ENCODE measurements at places on chromosomes 13 and 19.

DNA sequence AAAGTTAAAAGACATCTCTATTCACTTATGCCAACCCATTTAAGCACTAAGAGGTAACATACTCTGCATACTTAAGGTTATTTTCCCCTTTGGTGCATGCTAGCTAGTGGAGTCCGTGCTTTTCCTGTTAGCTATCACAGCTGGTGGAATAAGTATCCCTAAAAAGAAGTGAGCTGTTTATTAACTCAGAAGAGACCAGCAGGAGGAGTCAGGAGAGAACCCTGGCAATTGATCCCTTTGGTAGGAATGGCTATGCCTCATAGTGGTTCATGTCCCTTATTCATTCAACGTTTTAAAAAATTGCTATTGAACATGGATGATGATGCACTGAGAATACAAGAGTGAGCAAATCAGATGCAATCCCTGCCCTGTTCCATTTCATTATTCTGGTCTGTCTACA is 12.4 kb upstream of the NEK5 start:
- DNase-seq: no peak

DNA sequence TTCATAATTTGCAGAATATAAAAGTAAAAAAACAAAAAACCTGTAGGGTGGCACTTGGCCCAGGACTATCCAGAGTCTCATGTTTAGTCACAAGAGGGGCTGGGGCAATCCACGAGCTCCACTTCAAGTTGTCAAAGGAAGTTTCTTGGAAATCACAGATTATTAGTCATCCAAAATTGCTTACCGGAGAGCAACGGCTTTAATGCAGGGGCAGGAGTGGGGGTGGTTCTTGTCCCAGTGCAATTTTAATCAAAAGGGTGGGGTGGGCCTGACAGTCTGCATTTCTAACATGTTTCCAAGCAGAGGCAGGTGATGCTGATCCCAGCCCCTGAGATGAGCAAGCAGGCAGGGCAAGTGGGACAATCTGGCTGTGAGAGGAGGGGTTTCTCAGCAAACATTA is 233.9 kb downstream of the ABCC4 start:
- no peak for DNase-seq

DNA sequence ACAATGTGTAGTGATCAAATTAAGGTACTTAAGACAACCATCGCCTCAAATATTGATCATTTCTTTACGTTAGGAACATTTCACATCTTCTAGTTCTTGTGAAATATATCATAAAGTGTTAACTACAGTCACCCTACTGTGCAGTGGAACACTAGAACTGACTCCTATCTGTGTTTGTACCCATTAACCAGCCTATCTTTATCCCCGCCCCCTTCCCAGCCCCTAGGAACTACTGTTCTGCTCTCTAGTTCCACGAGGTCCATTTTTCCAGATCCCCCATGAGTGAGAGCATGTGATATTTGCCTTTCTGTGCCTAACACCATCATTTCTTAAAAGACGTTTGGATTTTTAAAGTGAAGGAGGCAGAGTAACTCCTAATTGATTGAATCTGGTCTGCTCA is 24.4 kb upstream of the GGACT start:
- no peak for DNase-seq

DNA sequence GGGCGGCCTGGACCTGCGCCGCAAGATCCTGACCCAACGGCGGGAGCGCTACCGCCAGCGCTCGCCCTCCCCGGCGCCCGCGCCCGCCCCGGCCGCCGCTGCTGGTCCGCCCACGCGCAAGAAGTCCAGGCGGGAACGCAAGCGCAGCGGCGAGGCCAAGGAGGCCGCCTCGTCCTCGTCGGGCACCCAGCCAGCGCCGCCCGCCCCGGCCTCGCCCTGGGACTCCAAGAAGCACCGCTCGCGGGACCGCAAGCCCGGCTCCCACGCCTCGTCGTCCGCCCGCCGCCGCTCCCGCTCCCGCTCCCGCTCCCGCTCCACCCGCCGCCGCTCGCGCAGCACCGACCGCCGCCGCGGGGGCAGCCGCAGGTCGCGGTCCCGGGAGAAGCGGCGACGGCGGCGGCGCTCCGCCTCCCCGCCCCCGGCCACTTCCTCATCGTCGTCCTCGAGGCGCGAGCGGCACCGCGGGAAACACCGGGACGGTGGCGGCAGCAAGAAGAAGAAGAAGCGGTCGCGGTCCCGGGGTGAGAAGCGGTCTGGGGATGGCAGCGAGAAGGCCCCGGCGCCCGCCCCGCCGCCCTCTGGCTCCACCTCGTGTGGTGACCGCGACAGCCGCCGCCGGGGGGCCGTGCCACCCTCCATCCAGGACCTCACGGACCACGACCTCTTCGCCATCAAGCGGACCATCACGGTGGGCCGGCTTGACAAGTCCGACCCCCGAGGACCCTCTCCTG is 10.0 kb downstream of the SCAF1 start:
- DNase-seq: no peak

DNA sequence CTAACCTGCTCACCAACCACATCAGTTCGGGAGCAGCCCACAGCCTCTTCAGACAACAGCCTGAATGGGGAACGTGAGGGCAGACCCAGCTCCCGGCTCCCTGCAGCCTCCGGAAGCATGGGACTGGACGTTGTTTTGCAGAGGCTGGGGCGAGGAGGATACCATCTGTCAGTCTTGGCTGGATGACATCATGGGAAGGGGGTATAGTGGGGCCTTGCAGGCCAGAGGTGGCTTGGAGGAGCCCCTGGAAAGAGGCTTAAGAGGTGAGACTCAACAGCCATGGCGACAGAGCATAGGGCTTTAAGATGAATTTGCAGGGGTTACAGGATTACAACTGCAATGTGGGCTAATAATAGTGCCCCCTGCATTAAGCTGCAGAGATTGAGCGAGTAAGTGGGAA is 1.5 kb downstream of the FXYD3 start:
- no peak for DNase-seq

DNA sequence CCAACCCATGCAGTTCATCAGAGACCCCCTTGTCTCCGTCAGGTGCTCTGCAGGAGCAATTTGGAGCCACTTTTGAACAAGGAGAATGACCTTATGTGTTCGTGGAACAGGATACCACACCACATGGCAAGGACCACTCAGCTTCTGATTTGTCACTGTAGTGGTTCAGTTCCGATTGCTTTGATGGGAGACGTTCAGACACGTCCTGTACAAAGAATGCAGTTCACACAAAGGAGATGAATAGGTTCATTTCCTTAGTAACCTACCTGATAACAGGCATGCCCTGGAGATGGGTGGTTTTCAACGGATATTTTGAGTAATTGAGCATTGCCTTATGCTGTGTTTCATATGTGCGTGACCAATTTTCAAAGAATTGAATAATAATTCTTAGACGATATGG is 17.2 kb downstream of the FGF9 start:
- no peak for DNase-seq

DNA sequence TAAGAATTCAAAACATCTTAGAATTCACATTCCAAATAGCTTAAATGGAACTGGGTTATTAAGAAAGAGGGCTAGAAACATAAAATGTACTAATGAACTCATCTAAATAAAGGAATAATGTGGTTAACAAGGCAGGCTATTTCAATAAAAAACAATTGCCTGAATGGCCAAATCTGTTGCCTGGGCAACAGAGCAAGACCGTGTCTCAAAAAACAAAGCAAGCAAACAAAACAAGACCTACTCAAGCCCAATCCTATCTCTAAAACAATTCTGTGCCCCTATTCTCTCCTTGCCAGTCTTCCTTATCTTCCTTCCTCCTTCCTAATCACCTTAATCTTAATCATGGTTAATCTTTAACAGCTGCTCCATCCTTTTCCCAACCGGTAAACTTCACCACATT is 12.1 kb downstream of the IGFL1 start:
- no peak for DNase-seq

DNA sequence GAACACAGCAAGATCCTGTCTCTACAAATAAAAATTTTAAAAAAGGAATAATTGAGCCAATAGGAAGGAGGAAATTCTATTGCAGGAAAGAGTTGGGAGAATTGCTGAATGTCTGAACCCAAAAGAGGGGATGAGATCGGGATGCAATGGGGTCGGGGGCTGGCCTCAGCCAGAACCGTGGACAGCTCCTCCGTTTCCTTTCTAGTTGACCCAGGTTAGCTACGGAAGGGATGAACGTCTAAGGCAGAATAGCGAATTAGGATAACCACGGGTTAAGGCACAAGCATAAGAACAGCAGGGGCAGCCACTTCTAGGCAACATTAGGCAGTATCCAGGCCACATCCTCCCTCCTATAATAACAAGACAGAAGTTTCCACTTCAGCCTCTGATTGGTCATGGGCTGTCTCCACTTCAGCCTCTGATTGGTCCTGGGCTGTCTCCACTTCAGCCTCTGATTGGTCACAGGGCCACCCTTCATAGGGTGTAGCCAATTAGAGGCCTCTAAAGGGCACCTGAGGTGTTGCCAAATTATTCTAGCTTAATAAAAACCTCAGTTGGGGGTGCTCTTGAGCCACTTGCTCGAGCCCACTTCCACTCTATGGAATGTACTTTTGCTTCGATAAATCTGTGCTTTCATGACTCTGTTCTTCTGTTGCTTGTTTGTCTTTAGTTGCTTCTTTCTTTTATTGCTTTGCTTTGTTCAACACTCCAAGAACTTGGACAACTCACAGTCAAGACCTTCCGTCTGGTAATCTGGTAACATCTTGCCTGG is 24.9 kb upstream of the TPM4 start:
- no peak for DNase-seq

DNA sequence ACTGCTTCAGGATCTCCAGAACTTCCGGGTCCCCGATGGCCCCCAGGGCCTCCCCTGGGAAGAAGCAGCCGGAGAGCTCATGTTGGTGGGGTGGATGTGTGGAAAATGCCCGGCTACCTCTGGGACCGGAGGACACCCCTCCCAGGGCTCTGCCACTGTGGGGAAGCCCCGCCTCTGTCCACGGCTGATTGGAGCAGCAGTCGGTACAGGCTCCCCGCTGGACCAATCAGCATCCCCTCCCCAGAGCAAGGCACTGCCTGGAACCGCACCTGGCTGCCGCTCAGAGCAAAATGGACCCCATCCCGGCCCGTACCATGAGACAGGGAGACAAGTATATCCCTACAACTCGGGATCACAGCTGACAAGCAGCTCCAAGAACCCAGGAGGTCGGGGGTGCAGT is 6.4 kb downstream of the DOHH start:
- no peak for DNase-seq

DNA sequence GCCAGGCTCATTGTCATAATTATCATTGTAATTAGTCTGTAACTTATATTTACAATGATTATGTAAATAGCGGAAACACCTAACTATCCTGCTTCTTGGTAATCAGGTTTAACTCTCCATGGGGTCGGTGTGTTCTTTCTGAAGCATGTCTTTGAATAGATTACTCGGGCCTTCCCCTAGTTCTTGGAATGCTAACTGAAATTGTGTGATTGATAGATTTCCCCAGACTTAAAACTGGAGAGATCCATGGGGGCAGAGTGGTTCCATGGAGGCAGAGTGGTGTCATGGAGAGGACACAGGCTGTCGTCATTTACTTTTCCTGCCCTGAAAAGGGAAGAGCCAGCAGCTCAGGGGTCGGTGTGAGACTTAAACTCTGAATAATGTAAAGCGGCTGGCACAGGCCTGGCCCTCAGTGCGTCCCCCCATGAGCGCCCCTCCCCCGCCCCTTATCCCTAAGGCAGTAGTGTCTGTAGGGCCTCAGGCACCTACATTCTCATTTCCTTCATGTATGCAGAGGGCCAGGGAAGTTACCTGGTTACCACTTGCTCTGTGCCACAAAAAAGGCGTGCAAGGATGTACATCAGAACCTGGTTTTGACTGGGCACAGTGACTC is 225.1 kb downstream of the TM9SF2 start:
- DNase-seq: no peak

DNA sequence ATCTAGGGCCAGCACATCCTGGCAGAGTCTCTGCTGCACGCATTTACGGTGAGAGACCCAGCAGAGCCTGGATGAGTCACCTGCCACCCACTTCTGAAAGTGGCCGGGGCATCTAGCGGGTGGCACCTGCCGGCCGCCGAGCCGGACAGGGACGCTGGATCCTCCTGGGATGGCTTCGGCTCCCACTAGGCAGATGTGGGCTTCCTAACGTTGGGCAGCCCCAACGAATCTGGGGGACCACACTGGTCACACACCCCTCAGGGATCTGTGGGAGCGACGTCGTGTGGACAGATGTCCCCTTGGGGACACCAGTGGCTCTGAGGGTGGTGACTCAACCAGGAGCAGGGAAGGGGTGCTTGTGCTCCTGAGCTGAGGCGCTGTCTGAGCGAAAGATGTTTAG is 32.2 kb downstream of the TMEM255B start:
- DNase-seq: no peak

DNA sequence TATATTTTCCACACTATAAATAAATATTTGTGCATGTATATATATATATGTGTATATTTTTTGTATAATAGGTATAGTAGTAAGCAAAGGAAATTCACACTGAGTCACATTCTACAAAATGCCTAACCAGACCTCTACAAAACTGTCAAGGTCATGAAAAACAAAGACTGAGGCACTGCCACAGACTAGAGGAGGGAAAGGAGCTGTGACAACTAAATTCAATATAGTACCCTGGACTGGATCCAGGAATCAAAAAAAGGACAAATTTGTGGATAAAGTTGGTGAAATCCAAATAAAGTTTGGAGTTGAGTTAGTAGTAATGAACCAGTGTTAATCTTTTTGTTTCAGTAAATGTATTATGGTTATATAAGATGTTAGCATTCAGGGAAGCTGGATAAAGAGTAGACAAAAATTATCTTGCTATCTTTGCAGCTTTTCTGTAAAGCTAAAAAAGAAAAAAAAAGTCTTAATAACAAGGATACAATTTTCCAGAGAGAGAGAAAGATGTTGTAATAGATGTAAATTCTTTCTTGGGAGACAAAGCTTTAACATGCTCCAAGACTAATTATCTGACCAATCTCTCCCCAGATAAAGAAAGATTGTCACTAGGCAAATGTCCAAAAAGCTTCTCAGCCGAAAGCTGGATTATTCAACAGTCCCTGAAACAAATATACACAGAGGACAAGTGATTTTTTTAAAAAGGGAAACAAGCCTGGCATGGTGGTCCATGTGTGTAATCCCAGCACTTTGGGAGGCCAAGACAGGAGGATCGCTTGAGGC is 19.1 kb downstream of the SYDE1 start:
- peak; percentile 29 for DNase-seq

DNA sequence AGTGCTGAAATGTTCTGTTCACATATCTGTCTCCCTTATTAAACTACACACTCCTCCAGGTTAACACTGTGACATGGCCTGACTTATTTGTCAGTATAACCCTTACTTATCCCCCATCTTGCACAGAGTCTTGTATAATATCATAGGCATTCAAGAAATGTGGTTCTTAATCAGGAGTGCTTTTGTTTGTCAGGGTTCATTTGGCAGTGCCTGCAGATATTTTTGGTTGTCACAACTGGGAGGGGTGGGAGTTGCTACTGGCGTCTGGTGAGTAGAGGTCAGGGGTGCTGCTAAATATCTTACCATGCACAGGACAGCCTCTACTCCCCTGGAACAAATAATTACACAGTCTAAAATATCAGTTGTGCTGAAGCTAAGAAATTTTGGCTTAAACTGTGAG is 20.4 kb upstream of the OBI1 start:
- DNase-seq: no peak
